Activated T-helper 1 cell treated with anti-CD3 and anti-CD28 coated beads, Interleukin-12 subunit alpha, Interleukin-12 subunit beta, Interleukin-2, Interleukin-4 antibody, amounts not matched to agents 30 ng/mL and 10 ng/mL and 1 ng/mL, durations not matched to agents 14 hours and 24 hours and 36 hours (primary cell): ENCODE measurements at places on chromosomes 13 and 19. TPM values are rescaled to one million over a fixed set of nuclear protein-coding genes. Genes with fewer than 3 reads are reported as not detected.

- no peak for DNase-seq
Measured at GRCh38 chr13:109665240-109665639, 121.1 kb downstream of the IRS2 start.

DNA sequence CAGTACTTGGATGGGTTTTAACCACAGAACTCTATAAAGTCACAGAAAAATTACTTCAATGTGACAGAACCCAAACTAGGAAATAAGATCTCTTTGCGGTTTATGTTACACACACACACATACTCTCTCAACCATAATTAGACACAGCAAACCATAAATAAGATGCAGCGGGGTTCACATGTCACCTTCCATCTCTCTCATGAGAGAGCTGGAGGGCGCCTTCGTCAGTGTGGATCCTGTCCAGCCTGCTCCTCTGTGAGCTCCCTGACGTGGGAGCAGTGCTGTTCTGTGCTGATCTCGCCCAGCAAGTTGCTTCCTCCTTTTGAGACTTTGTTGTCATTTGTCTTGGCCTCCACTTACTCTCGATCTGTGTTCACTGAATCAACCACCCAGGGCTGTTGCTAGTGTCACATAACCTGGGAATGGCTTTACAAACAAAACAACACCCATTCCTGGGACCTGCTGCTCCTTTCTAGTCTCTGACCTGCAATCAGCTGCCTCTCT, 204.9 kb upstream of the KL start:
- no peak for DNase-seq

DNA sequence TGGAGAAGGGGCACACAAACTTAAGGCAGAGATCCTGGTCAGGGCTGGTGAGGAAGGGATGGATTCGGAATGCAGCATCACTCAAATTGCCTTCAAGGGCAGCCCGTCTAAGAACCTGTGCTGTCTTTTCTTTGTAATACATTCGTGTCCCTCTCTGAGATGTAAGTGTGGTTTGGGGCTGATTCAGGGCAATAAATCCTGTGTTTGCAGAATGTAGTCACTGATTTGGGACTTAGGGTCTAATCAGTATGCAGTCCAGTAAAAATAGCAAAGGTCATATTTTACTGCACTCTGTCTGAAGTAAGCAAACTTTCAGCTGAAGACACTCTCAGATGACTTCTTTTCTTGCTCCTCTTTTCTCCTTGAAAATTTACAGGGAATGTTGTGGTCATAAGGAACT, 93.8 kb upstream of the C1QTNF9B start:
- DNase-seq = no peak

Gene TUBA3C
- total RNA-seq = not detected in 2 replicates

DNA sequence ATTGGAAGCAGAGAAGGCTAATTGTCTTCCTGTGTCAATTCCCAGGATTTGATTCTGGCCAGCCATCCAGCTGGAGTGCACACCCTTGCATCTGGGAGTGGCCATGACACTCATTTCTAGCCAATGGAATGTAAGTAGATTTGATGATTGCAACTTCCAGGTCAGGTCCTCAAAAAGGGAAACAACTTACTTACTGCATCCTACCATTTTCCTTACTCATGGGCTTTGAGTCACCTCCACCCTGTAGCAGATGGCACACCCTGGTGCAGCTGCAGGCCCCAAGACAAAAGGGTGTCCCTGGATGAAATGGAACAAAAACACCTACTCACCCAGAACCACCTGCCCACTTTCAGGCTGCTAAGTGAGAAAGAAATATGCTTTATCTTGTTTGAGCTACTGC, 27.3 kb upstream of the MPHOSPH8 start:
- DNase-seq = no peak

Gene TMEM145
- 0.56 and 2.1 TPM in 2 replicates for total RNA-seq

- DNase-seq = no peak
Measured at GRCh38 chr13:44903574-44903985, 85.7 kb downstream of the NUFIP1 start.

Gene ANGPTL8
- not detected in 2 replicates for total RNA-seq

GRCh38 chr13:39618561-39618960, 15.6 kb upstream of the LHFPL6 start:
- DNase-seq = no peak

Gene KISS1R
- total RNA-seq = 6.8 and 8.9 TPM in 2 replicates

- DNase-seq = no peak
Measured at GRCh38 chr19:30692879-30693503, 320.8 kb downstream of the ZNF536 start.

Gene RUBCNL
- 1.2 and 2.8 TPM in 2 replicates for total RNA-seq

Gene KLK2
- total RNA-seq = not detected in 2 replicates

- DNase-seq = no peak
Measured at GRCh38 chr13:20362484-20363041, 130.4 kb upstream of the GJB6 start.

DNA sequence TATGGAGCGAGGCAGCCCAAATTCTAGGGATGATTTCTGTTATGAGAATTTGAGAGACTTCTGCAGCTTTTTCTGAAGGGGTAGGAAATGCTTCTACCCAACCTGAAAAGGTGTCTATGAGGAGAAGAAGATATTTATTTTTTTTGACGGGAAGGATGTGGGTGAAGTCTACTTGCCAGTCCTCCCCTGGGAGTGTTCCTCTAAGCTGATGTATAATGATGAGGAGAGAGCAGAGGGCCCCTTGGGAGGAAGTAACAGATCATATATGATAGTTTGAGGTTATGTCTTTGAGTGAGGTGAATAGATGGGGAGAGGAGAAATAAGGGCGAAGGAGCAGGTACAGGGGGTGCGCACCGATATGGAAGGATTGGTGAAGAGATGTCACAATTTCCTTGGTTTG, 910.6 kb upstream of the SLITRK5 start:
- no peak for DNase-seq
